ENCODE measurements at places on chromosomes 5 and 9.
A peak's percentile ranks its signal among the peaks of the same experiment; 100 is the strongest.

GRCh38 chr5:125451622-125452021 is 705.2 kb upstream of the ZNF608 start:
- no peak for DNase-seq

DNA sequence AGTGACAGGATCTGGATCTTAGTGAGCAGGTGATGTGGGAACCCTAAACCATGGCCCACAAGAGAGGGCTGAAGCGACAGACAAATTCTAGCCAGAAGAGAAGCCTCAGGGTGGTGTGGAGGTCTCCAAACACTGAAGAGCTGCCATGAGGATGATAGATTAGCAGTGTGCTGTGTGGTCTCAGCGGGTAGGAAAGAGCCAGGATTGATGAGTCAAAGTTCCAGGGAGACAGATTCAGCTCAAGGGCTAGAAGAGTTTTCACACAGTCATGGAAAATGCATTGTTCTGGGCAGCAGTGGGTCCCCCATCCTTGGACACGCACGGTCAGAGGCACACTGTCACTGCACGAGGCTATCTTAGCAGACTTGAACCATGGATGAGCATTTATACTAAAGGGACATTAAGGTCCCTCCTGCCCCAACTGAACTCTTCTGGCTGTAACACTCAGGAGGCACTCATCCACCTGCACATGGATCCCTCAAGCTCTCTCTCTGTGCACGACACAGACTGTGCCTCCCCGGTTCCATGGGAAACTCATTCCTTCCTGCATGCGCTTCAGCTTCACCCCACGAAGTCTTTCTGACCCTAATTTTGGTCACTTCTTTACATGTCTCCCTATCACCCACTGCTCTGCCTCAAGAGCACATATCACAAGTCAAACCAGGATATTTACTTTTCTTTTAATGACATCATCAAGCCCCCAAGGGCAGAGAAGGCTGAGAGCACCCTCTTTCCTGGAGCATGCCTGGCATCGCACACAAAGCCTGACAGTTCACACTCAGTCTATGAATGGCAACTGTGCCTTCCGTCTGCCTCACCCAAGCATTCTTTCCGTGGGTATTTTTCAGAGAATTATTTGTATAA is 84.8 kb downstream of the TLE1 start:
- no peak for DNase-seq

- no peak for DNase-seq
These were observed 254 bp downstream of the STRBP start for GRCh38 chr9:123268199-123268464.

- DNase-seq, result no peak
These were observed 247.0 kb downstream of the YTHDC2 start for GRCh38 chr5:113760486-113760885.

DNA sequence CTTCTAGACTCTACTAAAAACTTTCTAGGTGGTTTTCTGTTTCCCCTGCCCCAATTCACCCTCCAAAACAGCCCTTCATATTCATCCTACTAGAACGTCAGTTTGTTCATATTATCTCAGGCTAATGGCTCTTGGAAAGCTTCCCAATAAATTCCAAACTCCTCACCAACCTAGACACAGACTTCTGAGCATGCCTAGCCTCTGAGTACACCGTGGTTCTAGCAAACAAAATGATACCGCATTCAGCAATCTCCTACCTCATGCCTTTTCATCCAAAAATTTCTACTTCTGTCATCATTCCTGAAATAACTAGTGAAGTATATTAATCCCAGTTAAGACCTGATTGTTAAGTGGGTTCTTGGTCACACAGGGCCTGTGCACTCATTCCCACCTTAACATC is 46.5 kb upstream of the NR5A1 start:
- no peak for DNase-seq

- no peak for DNase-seq
These were observed 348.1 kb downstream of the ADAMTS6 start for GRCh38 chr5:65133477-65134110.

- DNase-seq, result no peak
These were observed 21.1 kb downstream of the DDX31 start for GRCh38 chr9:132648685-132649084.

DNA sequence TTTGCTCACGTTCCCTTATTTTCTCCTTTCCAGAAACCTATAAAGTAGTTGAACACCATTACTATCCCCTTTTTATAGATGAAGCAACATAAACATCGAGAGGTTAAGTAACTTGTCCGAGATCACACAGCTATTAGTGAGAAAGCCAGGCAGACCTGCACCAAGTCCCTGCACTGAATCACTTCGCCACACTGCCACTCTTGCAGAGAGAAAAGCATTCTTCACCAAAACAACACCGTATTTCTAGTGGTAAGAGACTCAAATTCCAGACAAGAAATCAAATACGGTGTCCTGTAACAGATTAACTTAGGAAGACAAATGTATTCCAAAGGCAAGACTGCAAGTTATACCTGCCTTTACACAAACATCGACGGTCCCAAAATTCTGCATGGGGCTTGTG is 82.0 kb upstream of the DMRT1 start:
- DNase-seq, result no peak

GRCh38 chr5:101590384-101590783 is 687.3 kb upstream of the ST8SIA4 start:
- peak; percentile 44 for DNase-seq

DNA sequence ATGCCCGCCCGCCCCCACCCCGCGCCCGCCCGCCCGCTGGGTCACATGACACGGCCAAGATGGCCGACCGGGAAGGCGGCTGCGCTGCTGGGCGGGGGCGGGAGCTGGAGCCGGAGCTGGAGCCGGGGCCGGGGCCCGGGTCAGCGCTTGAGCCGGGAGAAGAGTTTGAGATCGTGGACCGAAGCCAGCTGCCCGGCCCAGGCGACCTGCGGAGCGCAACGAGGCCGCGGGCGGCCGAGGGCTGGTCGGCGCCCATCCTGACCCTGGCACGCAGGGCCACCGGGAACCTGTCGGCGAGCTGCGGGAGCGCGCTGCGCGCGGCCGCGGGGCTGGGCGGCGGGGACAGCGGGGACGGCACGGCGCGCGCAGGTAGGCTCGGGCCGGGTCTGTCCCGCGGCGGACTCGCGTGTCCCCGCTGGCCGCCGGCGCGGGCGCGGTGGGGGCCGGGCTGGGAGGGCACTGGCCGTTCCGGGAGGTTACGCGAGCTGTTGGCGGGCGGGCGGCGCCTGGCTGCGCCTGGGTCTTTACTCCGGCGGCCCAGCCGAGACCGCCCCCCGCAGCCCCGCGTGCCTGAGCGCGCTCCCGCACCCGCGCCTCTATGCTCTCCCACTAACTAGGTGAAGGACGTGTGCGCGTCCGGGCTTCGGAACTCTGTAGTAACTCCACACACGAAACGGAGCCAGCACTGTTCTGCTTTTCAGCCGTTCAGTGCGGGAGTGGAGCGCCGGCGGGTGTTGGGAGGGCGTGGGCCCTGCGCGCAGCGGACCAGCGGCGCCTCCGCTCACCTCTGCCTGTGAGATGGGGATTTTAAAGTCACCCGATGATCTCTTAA is at the start of gene RUFY1:
TSS of gene RUFY1 (plus strand) at position 44 of the 832 bp plus-strand sequence. CDS start at position 60, 16 bp downstream.
- DNase-seq, result no peak

- no peak for DNase-seq
These were observed 142.1 kb upstream of the CCDC152 start for GRCh38 chr5:42614509-42614908.

- no peak for DNase-seq
These were observed 45.3 kb upstream of the ADAMTSL1 start for GRCh38 chr9:18428661-18429060.

DNA sequence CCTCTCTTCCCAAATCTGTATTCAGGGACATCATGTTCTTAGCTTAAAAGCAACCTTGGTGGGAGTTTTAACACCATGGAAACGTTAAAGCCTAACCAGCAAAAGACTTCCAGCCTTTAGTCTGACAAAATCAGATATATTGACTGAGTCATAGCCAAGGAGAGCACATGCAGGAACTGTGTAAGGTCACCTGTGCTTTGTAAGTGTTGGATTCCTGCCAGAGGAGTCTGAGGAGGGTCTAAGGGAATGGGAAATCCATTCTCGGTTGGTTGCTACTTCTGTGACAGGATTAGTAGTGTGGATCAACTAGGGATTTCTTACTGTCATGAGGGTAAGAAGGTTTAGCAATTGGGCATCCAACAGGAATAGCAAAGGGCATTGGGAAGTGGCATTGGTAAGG is 142.0 kb upstream of the CHD1 start:
- DNase-seq, result no peak

DNA sequence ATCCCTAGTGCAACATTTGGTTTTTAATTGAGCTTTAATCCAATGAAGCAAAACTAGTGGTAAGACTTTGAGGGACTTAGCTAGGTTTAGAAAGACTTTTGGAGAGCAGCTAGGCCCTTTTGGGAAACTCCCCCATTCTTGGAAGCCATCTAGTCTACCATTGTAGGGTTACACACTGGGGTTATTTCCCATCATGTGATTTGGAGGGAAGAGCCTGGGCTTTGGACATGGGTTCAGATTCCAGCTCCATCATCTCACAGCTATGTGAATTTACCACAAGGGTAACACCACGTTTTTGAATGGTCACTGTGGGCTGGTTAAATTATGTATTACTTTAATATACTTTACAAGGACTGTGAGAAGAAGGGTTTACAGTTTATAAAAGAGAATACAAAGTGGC is 18.3 kb upstream of the TNFSF15 start:
- no peak for DNase-seq

- DNase-seq, result no peak
These were observed 889.6 kb downstream of the CDH18 start for GRCh38 chr5:19098434-19098833.

GRCh38 chr9:131214286-131214856 is 61.9 kb downstream of the FAM78A start:
- no peak for DNase-seq

DNA sequence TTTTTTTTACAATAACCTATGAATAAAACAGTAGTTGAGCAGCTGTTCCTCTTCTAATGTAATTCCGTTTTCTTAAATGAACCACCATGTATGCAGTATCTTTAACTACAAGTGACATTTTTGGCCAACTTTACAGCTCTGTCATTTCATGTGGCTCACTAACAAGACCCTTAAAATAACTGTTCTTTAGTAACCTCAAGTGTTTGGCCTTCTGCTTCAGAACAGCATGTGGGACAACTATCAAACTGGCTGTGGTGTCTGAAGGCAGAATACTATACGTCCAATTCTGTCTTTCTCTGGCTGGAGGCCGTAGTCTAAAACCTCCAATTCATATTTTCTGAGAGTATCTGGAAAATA is 391.4 kb downstream of the NNT start:
- DNase-seq, result no peak

- no peak for DNase-seq
These were observed 13.5 kb upstream of the GPR150 start for GRCh38 chr5:95606419-95606818.

GRCh38 chr5:78512435-78512834 is 136.1 kb downstream of the LHFPL2 start:
- DNase-seq, result no peak
